ENCODE measurements at places on chromosomes 12 and 14.

- peaks cover 2% of the 10 kb centered on the region for H3K27me3 ChIP-seq
- H3K4me3 ChIP-seq: no peak overlapping the region
- H3K4me1 ChIP-seq: peaks cover 27% of the 10 kb centered on the region
- H3K27ac ChIP-seq: no peak overlapping the region
Observed at GRCh38 chr14:44940211-44940610, 21.5 kb downstream of the KLHL28 start.

DNA sequence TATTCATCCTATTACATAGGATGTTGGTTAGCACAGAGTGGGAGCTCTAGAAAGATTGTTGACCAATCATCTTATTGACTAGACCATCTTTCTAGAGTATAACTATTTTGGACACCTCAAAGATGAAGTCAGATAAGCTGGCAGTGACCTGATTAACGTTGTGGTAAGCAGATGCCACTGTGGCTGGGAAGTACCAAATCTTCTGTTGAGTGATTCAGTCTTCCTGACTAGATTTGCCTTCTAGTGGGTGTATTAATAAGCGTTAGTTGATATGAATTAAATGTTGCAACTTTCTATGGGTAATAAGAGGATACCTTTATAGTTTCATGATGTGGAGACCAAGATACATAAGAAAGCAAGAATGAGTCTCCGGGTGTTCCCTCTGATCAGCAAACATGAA, 51.2 kb upstream of the HELB start:
- DNase-seq: no peak
- no peaks in the 10 kb centered on the region for H3K4me1 ChIP-seq
- no peaks in the 10 kb centered on the region for H3K36me3 ChIP-seq
- no peak overlapping the region for H3K27ac ChIP-seq
- H3K4me3 ChIP-seq: no peak overlapping the region
- H3K27me3 ChIP-seq: peaks cover 3% of the 10 kb centered on the region

- no peak for DNase-seq
- no peak overlapping the region for H3K27ac ChIP-seq
- no peaks in the 10 kb centered on the region for H3K36me3 ChIP-seq
- H3K27me3 ChIP-seq: peaks cover 2% of the 10 kb centered on the region
- H3K4me3 ChIP-seq: no peak overlapping the region
Observed at GRCh38 chr12:77202457-77203060, 137.2 kb upstream of the E2F7 start.

DNA sequence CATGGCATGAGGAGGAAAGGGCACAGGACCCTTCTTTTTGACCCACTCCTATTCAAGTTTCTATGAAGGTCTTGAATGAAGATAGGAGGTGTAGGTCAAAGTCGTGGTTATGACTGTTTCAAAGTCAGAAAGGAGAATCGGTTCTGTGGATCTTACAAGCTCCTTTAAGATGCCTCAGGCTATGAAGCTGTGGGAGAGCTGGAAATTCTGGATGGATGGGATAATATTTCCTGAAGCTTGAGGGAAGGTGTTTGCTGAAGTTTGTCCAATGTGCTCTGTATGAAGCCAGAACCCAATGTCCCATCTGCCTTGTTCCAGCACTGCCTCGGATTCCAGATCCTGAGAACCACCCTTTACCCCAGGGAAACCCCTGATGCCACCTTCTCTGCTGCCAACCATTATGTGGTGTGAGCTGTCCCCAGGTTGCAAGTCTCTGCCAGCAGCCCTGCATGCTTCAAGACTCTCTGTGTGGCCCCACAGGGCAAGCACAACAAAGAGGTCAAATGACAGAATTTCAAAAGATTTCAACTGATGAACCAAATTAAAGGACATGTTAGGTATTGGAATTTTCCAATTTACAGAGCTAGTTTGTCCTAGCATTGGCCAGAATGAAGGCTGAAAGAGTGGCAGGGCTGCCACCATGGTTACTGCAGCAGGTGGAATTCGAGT, 472.0 kb downstream of the RGS6 start:
- H3K27me3 ChIP-seq: peaks cover 4% of the 10 kb centered on the region
- no peak overlapping the region for H3K4me3 ChIP-seq
- no peaks in the 10 kb centered on the region for H3K4me1 ChIP-seq

GRCh38 chr12:96237465-96238077, 43.4 kb downstream of the ELK3 start:
- H3K27me3 ChIP-seq: peaks cover 2% of the 10 kb centered on the region
- H3K4me3 ChIP-seq: peak overlapping the region; percentile 73
- H3K4me1 ChIP-seq: peaks cover 84% of the 10 kb centered on the region
- H3K27ac ChIP-seq: peak overlapping the region; percentile 99
- DNase-seq: peak; percentile 91

DNA sequence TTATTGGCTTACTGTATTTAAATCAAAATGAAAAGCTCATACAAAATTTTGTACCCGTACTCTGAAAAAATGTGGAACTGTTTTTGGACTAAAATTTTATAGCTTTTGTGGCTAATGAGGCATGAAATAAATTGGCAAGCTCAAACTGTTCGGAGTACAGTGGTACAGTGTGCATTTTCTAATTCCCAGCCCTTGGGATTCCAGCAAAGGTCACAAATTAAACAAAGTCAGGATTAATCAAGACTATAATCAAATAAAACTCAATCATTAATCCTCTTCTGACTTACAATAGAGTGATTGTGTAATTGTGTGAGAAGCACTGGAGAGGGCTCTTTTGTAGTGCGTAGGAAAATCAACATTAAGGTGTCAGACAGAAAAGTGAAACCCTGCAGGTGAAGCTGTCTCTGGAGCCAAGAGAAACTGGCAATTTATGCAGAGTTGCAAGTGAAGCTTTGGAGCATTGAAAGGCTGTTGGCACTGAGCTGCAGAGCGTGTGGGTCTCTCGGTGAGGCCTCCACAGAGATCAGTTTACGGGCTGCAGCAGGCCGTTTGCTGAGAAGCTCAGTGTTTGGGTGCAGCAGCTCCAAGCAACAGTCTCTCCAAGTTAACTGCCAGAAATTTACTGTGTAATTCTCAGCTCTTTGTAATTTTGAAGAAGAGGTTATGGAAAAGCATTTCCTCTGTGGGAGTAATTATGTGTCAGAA, 275.9 kb downstream of the FBXL14 start:
- peak overlapping the region; percentile 77 for H3K4me3 ChIP-seq
- peaks cover 39% of the 10 kb centered on the region for H3K4me1 ChIP-seq
- peaks cover 25% of the 10 kb centered on the region for H3K36me3 ChIP-seq
- DNase-seq: peak; percentile 47

DNA sequence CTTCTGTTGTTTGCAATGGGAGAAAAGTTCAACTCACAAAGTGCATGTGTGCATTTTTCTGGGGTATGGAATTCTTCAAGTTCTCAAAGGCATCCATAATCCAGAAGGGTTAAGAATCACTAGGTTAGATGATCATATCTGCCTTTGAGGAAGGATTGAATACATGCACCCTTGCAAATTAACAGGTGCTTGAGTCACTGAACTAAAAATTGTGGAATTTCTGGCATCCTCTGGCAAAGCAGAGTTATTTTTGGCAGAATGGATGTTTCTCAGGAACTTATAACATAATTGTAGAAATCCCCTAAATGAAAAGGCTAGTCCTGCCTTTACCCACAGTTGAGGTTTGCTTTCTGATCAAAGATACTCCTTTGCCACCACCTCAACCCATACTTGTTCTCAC, 136.5 kb upstream of the DYRK2 start:
- peaks cover 17% of the 10 kb centered on the region for H3K27me3 ChIP-seq
- no peak overlapping the region for H3K27ac ChIP-seq
- no peak for DNase-seq
- no peak overlapping the region for H3K4me3 ChIP-seq
- peaks cover 9% of the 10 kb centered on the region for H3K4me1 ChIP-seq

GRCh38 chr12:79662046-79662811, 28.5 kb downstream of the PAWR start:
- H3K27me3 ChIP-seq: no peaks in the 10 kb centered on the region
- no peak overlapping the region for H3K4me3 ChIP-seq
- no peak for DNase-seq
- peaks cover 12% of the 10 kb centered on the region for H3K36me3 ChIP-seq
- H3K27ac ChIP-seq: peak overlapping the region; percentile 61

- H3K27ac ChIP-seq: peak overlapping the region; percentile 82
- H3K27me3 ChIP-seq: peaks cover 5% of the 10 kb centered on the region
- peaks cover 50% of the 10 kb centered on the region for H3K4me1 ChIP-seq
- DNase-seq: no peak
- peak overlapping the region; percentile 97 for H3K4me3 ChIP-seq
Observed at GRCh38 chr14:65413739-65414045, 1.2 kb downstream of the FUT8 start.

GRCh38 chr14:74892745-74893144, 11.0 kb downstream of the DLST start:
- no peaks in the 10 kb centered on the region for H3K27me3 ChIP-seq
- H3K4me1 ChIP-seq: peaks cover 25% of the 10 kb centered on the region
- no peak overlapping the region for H3K27ac ChIP-seq
- H3K4me3 ChIP-seq: no peak overlapping the region
- peaks cover 23% of the 10 kb centered on the region for H3K36me3 ChIP-seq

GRCh38 chr14:73465823-73466532, 7.6 kb upstream of the NUMB start:
- H3K4me1 ChIP-seq: peaks cover 79% of the 10 kb centered on the region
- no peak for DNase-seq

DNA sequence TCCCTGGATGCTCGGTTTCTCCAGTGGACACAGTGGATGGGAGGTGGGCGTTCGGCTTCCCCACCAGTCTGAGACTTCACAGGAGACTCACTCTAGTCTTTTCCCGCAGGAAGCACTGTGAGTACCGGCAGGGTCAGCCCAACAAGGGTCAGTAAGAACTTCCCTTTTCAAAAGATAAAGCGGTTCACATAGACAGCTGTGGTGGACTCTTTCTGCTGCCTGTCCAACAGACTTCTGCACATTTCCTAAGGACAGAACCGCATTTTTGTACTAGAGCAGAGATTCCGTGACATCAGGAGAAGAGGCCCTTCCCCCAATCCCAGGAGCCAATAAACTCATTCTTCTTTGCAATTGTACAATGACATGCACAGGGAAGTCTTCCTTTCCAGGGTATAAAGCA, 10.4 kb downstream of the LTBR start:
- H3K4me3 ChIP-seq: no peak overlapping the region
- peaks cover 23% of the 10 kb centered on the region for H3K36me3 ChIP-seq
- no peak for DNase-seq
- H3K27ac ChIP-seq: 0 out of 2 replicates have a peak overlapping the region, but pooled peaks have one; percentile 31
- H3K4me1 ChIP-seq: 0 out of 2 replicates have a peak, but pooled peaks cover 5% of the 10 kb centered on the region
- H3K27me3 ChIP-seq: peaks cover 4% of the 10 kb centered on the region

DNA sequence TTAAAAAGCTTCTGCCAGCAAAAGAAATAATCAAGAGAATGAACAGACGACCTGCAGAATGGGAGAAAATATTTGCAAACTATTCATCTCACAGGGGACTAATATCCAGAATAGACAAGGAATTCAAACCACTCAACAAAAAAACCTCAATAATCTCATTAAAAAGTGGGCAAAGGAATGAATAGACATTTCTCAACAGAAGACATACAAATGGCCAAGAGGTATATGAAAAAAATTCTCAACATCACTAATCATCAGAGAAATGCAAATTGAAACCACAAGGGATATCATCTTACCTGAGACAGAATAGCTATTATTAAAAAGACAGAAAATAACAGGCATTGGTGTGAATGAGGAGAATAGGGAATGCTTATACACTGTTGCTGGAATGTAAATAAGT, 270.0 kb downstream of the DACT1 start:
- H3K4me3 ChIP-seq: no peak overlapping the region
- 0 out of 2 replicates have a peak, but pooled peaks cover 6% of the 10 kb centered on the region for H3K36me3 ChIP-seq
- no peaks in the 10 kb centered on the region for H3K27me3 ChIP-seq
- H3K27ac ChIP-seq: no peak overlapping the region
- H3K4me1 ChIP-seq: peaks cover 24% of the 10 kb centered on the region

GRCh38 chr12:45478931-45479330, 250.6 kb upstream of the ARID2 start:
- no peak overlapping the region for H3K27ac ChIP-seq
- H3K27me3 ChIP-seq: peaks cover 15% of the 10 kb centered on the region
- no peaks in the 10 kb centered on the region for H3K36me3 ChIP-seq
- no peaks in the 10 kb centered on the region for H3K4me1 ChIP-seq

DNA sequence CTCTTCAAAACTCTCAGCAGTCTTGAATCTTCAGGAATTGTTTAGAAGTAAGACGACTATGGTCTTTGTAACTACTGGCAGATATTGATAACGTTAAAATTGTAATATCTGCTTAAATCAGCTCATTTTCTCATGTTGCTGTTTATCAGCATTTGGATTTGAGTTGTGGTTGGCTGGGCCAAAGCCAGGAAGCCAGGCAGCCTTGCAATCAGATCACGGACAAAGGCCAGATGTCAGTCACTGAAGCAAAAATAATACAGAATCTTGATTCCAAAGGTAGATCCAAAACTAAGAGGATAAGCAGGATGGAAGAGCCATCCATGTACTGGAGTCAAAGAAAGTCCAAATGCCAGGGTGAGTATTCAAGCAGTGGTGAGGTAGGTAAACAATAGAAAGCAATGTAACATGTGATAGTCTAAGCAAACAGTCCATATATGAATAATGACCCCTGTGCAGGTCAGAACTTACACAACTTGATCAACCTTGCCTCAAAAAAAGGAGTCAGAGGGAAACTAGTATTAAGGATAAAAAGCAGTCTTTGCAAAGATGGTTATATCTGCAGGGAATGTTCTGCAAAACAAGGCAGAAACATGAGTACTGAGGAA, 95.8 kb upstream of the RAP1B start:
- peaks cover 6% of the 10 kb centered on the region for H3K4me1 ChIP-seq
- no peaks in the 10 kb centered on the region for H3K36me3 ChIP-seq
- H3K27ac ChIP-seq: no peak overlapping the region
- no peak for DNase-seq
- no peaks in the 10 kb centered on the region for H3K27me3 ChIP-seq
- H3K4me3 ChIP-seq: no peak overlapping the region

GRCh38 chr12:108580531-108580930, 17.4 kb downstream of the TMEM119 start:
- no peak overlapping the region for H3K27ac ChIP-seq
- DNase-seq: no peak
- no peaks in the 10 kb centered on the region for H3K36me3 ChIP-seq
- peaks cover 26% of the 10 kb centered on the region for H3K4me1 ChIP-seq
- peaks cover 3% of the 10 kb centered on the region for H3K27me3 ChIP-seq

DNA sequence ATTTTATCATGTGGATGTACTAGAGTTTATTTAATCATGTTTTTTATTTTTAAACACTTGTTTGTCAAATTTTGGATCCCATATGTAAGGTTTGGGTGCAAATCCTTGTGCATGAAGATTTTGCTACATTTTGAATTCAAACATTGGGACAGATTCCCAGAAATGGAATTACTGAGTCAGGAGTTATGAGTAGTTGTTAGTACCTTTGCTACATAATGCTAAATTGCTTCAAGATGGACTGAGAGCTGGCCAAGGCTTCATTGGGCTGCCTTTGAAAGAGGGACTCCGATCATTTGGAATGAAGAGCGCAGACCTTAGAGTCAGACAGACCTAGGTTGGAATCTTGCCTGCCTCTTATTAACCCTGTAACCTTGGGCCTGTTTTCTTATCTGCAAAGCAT, 154.9 kb upstream of the PWP1 start:
- no peaks in the 10 kb centered on the region for H3K4me1 ChIP-seq
- no peaks in the 10 kb centered on the region for H3K36me3 ChIP-seq
- H3K27me3 ChIP-seq: no peaks in the 10 kb centered on the region
- H3K27ac ChIP-seq: no peak overlapping the region
- no peak overlapping the region for H3K4me3 ChIP-seq

Measured in HFFc6 (cell line).